ENCODE measurements at places on chromosomes 4 and X.

DNA sequence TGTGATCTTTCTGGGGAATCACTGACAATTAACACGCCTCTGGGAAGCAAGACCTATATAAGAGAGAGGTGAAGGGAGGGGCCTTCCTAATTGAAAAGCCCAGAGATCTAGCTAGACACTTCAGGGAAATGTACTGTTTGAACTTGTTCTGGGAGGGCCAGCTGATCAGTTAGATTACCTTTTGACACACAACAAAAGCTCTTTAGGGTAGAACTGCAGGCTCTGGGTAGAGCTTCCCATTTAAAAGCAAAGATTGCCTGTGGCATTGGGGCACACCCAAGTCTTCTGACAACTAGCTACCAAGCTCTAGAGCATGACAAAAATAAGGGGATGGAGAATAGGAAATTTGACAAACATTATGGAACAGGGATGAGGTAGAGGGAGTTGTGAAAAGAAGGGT lies 26.3 kb downstream of the AREG start:
- DNase-seq, result no peak

DNA sequence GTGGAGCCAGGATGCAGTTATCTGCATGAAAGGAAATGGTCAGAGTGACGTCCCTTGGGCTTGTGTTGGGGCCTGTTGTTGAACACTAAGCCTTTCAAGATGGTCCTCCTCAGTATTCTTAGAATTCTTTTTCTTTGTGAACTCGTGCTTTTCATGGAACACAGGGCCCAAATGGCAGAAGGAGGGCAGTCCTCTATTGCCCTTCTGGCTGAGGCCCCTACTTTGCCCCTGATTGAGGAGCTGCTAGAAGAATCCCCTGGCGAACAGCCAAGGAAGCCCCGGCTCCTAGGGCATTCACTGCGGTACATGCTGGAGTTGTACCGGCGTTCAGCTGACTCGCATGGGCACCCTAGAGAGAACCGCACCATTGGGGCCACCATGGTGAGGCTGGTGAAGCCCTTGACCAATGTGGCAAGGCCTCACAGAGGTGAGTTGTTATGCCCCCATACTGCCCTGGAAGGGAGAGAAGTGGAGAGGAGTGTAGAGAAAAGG lies at the start of gene BMP15:
Gene BMP15, plus strand, starts transcription at position 51 of the 492 bp plus-strand sequence. Its CDS starts 49 bp downstream, at position 100.
- DNase-seq, result no peak

DNA sequence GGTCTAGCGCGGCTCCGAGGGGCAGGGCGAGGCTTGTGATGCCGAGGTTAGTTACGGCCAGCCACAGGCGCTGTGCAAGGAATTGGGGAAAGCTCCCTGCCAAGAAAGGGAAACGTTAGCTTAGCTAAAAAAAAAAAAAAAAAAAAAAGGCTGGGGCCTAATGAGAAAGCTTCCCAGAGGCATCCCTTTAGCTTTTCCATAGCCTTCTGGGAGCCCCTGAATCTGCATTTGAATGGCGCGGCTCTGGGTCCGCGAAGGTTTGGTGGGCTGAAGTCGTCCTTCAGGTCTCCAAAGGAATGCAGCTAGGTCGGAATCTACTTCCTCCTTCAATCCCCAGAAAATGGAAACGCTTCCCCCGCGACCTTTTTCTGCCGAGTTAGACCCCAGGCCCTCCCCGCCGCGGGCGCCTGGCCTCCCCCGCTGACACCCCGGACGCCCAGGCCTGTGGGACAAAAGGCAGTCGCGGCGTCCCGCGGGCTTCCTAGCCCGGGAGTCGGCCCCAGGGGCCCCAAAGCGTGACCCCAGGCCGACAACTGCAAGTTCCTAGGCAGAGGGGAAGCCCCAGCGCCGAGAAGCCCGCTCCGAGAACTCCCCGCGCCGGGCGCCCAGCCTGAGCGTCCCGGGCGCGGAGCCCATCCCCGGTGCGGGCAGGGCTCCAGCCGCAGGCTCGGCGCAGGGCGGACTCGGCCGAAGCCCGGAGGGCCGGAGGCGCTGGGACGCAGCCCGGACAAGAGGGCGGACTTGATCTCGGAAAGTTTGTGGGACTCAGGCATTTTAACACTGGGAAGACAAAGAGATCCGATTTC lies 605 bp upstream of the FAT1 start:
- peak; percentile 80 for DNase-seq

- DNase-seq, result no peak
Observed at GRCh38 chrX:120653000-120653399, 23.1 kb upstream of the C1GALT1C1 start.

DNA sequence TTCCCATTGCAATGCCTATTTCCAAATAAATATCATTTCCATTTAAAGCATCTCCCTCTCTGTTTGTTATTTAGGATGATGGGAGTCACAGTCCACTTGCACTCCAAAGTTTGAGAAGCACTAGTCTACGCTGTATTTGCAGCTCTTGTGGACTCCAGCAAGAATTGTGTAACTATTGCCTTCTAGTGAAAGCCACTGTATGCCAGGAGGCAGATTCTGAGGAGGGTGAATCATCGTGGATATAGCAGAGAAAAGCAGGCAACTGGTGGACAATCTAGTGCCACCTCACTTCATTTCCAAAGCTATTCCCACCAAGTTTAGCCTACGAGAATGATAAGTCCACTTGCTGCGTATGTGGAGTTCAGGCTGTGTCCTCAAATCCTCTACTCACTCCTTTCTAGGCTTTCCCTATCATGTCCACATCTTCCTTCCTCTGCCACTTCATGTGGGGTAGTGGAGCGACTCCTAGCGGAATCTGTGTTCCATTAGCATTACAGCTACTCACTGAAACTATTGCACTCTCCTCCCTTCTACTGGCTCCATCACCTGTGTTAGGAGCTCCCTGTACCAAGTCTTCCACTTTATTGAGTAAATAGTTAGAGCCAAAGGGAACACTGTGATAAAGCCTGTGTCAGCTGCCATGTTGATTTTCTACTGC lies 501.8 kb upstream of the GALNT7 start:
- DNase-seq, result no peak

GRCh38 chr4:8279321-8280157 lies 10.0 kb downstream of the HTRA3 start:
- DNase-seq, result no peak

DNA sequence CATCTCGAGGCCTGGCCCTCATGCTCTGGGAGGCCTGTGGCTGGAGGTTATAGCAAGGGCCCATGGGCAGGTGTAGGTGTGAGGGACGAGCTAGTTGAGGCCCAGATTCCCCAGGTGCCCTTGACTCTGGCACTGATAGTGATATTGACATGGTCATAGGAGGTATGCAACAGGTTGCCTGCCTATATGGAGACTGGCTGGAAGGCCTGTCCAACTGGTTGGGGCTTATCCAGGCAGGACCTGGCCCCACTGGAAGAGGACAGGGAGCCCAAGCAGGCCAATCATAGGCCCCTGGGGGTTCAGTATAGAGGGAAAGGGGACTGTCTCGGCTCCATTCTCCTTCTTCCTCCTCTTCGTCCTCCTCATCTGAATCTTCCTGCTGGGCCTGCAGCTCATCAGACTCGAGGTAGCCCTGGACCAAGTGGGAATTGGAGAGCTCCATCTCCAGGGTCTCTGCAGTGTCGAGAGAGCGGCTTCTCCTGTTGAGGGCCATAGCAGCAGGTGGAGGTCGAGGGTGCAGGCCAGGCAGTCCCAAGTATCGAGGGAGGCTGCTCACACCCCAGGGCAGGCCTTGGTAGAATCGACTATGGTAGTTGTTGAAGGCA lies 15.3 kb downstream of the AMER1 start:
- DNase-seq, result no peak

GRCh38 chr4:62274782-62275181 lies 1074.7 kb downstream of the ADGRL3 start:
- no peak for DNase-seq
